ENCODE measurements at places on chromosomes 5 and 9. TPM values are rescaled to one million over a fixed set of nuclear protein-coding genes. Genes with fewer than 3 reads are reported as not detected.

The C1QTNF2 gene
- total RNA-seq = 2.2 TPM

The RLN1 gene
- not detected for total RNA-seq

The RNF183 gene
- total RNA-seq = not detected

The TRIM36 gene
- total RNA-seq = 3.7 TPM

The MARCOL gene
- not detected for total RNA-seq

The GARNL3 gene
- total RNA-seq = 8.0 TPM

The GADD45G gene
- 19.8 TPM for total RNA-seq

The FOXD4 gene
- 0.75 TPM for total RNA-seq

The SLC46A2 gene
- total RNA-seq = 17.0 TPM

The ZER1 gene
- 32.0 TPM for total RNA-seq

The CARTPT gene
- total RNA-seq = not detected

The DIMT1 gene
- 20.9 TPM for total RNA-seq

DNA sequence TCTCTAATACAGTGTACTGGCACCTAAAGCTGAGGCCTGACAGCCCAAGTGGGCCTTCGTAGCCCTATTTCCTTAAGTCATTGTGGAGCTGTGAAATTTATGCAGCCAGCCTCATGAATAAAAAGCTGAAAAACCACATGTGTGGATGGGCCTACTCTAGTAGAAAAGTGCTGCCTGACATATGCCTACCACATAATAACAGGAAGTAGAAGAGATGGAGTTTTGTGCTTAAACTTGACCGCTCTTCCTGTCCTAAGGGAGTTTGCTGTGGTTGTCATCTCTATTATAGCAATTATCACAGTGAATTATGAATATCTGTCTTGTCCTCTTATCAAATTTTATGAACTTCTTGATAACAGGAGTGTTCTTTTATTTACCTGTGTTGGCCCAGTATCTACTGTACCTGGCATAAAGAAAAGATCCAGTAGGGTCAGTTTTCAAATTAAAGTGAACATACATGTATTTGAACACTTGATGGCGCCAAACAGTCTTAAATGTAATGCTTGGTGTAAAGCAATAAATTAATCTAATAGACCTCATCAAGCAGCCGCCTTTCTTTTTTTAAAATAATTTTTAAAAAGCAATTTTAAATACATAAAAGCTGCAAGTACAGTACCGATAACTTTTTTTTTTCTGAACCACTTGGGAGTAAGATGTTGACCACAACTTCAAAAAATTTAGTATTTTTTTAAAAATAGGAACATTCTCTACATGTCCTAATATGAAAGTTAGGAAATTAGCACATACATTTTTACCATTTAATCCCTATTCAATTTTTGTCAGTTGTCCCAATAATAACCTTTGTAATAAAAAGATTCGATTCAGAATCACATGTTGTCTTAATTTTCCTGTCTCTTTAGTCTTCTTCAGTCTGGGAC, 51.0 kb downstream of the FKTN start:
- H3K4me1 ChIP-seq = no peaks in the 10 kb centered on the region
- no peak overlapping the region for H3K27ac ChIP-seq
- no peak for DNase-seq
- no peak overlapping the region for H3K4me3 ChIP-seq
- no peaks in the 10 kb centered on the region for H3K27me3 ChIP-seq
- no peaks in the 10 kb centered on the region for H3K36me3 ChIP-seq

DNA sequence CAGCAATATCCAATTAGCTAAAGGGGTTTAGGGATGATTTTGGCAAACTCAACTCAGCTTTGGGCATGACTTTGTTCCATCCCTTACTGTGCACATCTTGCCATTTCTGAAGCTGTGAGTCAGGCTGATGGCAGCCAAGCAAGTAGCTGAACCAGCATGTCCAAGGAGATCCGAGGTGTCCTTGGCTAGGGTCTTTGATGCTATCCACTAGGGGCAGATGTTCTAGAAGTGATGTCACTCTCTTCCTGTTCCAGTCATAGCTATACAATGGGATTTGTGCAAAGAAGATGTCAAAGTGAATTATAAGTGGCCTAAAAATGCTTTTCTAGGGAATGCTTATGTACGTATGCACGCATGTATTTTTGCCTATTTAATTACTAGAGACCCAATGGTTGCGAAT, 160.8 kb upstream of the PAPPA start:
- H3K27ac ChIP-seq = no peak overlapping the region
- DNase-seq = no peak
- H3K36me3 ChIP-seq = no peaks in the 10 kb centered on the region
- no peaks in the 10 kb centered on the region for H3K4me1 ChIP-seq
- no peak overlapping the region for H3K4me3 ChIP-seq

- H3K36me3 ChIP-seq = no peaks in the 10 kb centered on the region
- peak overlapping the region; percentile 92 for H3K4me3 ChIP-seq
- DNase-seq = no peak
- H3K27ac ChIP-seq = peak overlapping the region; percentile 96
- H3K4me1 ChIP-seq = peaks cover 9% of the 10 kb centered on the region
- H3K27me3 ChIP-seq = no peaks in the 10 kb centered on the region
Measured at GRCh38 chr5:69217151-69217511, 17.6 kb upstream of the CDK7 start.

- H3K4me3 ChIP-seq = no peak overlapping the region
- H3K27ac ChIP-seq = no peak overlapping the region
- peaks cover 14% of the 10 kb centered on the region for H3K4me1 ChIP-seq
- peaks cover 6% of the 10 kb centered on the region for H3K36me3 ChIP-seq
- H3K27me3 ChIP-seq = no peaks in the 10 kb centered on the region
Measured at GRCh38 chr5:34038390-34038789, 4.6 kb downstream of the C1QTNF3 start.

- no peaks in the 10 kb centered on the region for H3K36me3 ChIP-seq
- no peaks in the 10 kb centered on the region for H3K27me3 ChIP-seq
- DNase-seq = no peak
- no peak overlapping the region for H3K27ac ChIP-seq
Measured at GRCh38 chr5:68037546-68037945, 178.0 kb upstream of the PIK3R1 start.

GRCh38 chr9:124202447-124202971, 55.2 kb upstream of the NEK6 start:
- no peaks in the 10 kb centered on the region for H3K36me3 ChIP-seq
- H3K27me3 ChIP-seq = no peaks in the 10 kb centered on the region
- H3K4me3 ChIP-seq = no peak overlapping the region
- peak overlapping the region; percentile 47 for H3K27ac ChIP-seq
- peak; percentile 84 for DNase-seq
- no peaks in the 10 kb centered on the region for H3K4me1 ChIP-seq

DNA sequence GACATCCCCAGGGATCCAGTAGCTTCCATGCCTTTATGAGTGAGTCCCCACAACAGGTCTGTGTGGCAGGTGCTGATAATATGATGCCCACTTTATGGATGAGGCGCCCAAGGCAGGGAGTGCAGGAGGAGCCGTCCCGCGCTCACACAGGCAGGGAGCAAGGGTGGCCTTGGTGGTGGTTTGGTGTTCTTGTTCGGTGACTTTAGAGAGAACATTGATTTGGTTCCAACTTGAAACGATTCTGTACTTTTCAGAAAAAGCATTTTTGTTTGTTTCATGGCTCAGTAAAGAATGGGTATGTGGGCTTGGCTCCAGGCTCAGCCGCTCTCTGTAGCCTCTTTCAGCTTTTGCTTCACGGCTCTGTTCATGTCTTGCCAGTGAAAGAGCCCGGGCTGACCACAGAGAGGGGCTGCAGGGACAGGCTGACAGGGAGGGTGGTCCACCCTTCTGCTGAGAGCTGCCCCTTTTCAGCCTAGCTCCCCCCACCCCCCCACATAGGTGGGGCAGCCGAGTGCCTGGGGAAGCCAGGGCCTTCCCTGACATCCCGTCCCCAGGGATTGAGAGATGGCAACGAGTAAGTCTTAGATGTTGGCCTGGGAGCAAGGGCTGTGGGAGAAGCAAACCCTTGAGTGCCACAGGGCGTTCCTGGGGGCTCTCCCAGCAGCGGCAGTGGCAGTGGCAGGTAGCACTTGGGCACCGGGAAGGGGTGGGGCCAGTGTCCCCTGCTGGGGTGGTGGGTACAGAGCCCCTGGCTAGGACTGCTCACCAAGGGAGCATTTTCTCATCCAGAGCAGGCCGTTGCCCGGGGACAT, 28.0 kb downstream of the NCS1 start:
- H3K4me1 ChIP-seq = no peaks in the 10 kb centered on the region
- DNase-seq = no peak
- H3K27ac ChIP-seq = no peak overlapping the region
- no peaks in the 10 kb centered on the region for H3K27me3 ChIP-seq
- H3K4me3 ChIP-seq = no peak overlapping the region

DNA sequence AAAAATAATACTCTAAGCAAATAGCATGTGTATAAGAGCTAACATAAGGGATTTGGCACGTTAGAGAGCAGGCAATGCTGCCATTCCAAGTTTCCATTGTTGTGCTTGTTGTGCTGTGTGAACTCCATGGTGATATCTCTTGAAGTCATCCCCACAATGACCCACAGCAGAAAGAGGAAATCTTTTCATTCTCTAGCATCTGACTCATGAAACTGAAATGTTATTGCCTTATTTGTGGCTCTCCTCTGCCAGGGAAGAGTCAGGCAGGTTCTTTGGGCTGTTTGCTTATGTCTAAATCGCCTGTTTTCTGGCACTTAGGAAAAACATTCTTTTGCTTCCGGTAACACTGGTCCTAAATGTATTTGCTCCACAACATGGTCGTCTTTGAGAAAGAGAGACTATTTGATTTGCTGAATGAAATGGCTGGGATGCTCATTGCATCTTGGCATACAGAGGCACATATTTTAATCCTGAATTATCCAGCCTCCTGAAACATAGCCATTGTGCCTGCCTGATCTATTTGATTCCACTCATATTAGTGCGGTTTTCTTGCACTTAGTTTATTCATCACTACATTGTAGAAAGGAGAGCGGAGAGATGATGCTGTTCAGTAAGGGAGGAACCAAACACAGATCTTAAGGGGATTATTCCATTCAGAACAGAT, 188.8 kb downstream of the CSNK1G3 start:
- H3K4me3 ChIP-seq = no peak overlapping the region
- no peaks in the 10 kb centered on the region for H3K36me3 ChIP-seq
- DNase-seq = no peak

GRCh38 chr9:89611425-89611824, 6.6 kb downstream of the GADD45G start:
- no peak for DNase-seq
- no peak overlapping the region for H3K4me3 ChIP-seq
- peaks cover 10% of the 10 kb centered on the region for H3K4me1 ChIP-seq
- no peak overlapping the region for H3K27ac ChIP-seq
- no peaks in the 10 kb centered on the region for H3K27me3 ChIP-seq

DNA sequence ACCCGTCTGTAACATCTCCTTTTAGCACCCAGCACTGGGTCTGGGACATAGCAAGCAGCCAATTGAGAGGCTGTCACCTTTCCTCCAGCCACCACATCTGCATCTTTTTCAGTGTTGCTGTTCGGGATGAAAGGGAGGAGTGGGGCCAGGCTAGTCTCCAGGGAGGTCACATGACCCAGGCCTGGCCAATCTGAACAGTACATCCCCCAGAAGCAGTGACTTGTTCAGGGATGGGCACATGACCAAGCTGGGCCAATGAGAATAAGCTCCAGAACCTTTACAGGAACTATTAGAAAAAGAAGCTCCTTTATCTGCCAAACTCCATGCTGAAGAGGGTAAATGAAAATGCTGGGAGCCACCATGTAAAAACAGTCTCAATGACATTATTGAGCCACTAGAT, 359.0 kb downstream of the SLIT3 start:
- H3K36me3 ChIP-seq = no peaks in the 10 kb centered on the region
- H3K27me3 ChIP-seq = no peaks in the 10 kb centered on the region
- no peak overlapping the region for H3K27ac ChIP-seq
- no peaks in the 10 kb centered on the region for H3K4me1 ChIP-seq
- H3K4me3 ChIP-seq = no peak overlapping the region

DNA sequence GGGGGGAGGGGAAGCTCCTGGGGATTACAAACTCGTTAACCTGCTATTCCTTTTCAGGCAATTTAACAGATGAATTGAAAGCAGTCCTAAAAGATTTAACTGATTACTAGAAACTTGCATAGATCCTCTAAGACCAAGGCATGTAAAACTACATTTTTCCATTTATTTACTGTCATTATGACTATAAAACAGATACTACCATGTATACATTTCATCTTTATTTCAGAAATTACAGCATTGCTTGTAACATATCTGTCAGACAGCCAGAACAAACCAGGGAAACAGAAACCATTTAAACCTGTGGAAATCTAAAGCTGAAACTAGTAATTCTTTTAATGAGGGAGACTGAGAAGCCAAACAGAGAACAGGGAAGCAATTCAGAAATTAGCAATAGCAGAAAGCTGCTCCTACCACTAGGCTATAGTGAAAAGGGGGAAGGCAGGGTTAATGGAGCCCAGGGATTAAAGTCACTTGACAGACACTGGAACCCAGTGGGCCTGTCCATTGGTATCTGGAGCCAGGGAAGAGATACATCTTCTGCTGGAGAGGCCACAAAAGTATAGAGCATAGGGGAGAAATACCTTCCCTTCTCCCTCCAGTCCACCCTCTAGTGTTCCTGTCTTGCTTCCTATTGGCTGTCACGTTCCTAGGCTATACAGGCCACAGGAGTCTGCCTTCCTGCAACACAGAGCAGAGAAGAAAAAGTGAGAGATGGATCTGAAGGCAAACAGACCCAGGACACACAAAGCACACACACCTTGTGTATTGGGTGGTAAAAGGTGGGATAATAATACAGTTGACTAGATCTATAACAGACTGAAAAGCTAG, 33.8 kb downstream of the PDCD1LG2 start:
- H3K4me3 ChIP-seq = no peak overlapping the region
- H3K27ac ChIP-seq = no peak overlapping the region
- no peak for DNase-seq
- no peaks in the 10 kb centered on the region for H3K36me3 ChIP-seq
- no peaks in the 10 kb centered on the region for H3K4me1 ChIP-seq

DNA sequence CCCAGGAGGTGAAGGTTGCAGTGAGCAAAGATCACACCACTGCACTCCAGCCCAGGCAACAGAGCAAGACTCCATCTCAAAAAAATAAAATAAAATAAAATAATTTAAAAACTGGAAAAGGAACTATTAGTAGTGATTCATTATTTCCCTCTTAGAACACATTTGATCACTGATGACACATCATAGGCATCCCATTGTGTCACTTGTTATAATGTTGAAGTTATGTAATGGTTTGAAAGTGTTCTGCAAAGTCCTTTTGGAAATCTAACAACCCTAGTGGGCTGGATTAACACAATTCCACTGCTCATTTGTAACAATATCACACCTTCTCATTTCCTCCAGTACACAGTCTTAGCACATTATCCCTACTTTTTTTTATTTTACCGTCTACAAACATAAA, 81.8 kb upstream of the LMNB1 start:
- H3K36me3 ChIP-seq = no peaks in the 10 kb centered on the region
- no peak for DNase-seq
- H3K4me3 ChIP-seq = no peak overlapping the region
- no peak overlapping the region for H3K27ac ChIP-seq
- no peaks in the 10 kb centered on the region for H3K27me3 ChIP-seq

All from upper lobe of right lung (tissue), 1 donor.